ENCODE measurements at places on chromosomes 6 and 20.
A peak's percentile ranks its signal among the peaks of the same experiment; 100 is the strongest.

DNA sequence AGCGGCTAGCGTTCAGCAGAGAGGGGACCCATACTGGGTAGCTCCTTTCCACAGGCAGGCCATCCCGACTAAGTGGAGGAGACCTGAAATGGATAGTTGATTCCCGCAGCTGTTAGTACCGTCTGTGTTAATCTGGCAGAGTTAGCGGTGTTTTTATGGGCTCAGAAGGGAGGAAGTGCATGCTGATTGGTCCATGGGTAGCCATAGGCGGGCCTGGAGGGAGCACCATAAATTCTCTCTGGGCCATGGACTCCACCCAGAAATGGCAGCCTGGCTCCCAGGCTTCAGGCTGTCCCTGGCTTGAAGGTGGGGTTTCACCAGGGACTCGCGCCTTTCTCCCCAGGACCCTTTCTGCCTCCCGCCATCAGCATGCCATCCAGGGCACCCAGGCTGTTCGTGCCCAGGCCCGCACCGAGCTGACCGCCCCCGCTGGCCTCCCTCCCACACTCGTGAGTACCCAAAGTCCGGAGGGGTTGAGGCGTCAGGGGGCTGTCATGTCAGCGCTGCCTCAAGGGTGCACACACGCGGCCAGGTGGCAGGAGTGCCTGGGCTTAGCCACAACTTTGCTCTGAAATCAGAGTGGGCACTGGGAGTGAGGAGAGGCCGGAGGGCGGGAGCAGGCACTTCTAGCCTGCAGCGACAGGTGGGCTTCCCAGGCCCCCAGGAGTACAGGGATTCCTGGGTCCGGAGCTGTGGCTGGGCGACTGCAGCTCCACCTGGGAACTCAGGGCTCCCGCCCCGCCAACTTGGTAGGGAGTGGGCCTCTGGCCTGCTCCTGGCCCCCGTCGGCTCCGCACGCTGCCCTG is 694.3 kb upstream of the FLRT3 start:
- no peak for DNase-seq

GRCh38 chr6:27541212-27541932 is 68.5 kb upstream of the ZNF184 start:
- DNase-seq: no peak

DNA sequence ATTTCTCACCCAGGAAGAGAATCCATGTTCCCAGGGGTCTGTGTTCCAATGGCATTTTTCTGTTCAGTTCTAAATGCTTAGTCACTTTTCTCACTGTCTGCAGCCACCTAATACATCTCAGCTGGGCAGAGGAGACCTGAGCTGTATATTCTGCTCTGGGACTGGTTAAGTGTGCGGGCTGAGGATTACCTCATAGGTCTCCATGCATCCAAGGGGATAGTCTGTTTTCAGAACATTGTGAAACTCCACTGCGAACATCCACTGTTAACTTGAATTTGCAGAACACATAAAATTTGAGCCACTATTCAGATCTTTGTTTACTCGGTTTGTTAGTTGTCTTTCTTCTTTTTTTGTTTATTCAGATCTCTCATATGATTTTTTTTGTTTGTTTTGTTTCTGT is 947.1 kb downstream of the TFAP2A start:
- DNase-seq: no peak

DNA sequence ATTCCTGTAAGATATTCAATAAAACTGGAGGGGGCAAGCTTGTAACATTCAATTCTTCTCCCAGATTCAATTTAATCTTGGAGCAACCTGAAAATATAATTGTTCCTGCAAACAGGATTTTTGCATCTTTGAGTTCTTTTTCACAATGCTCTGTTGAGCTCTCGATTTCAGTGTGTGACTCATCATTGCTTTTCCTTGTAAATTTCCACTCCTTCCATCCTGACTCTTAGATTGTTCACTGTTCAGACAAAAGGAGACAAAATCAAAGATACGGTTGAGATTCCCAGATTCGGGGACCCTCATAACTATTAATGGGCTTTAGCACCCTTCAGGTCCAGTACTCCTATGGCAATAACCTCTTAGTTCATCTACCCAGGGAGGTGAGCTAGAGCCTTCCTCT is 571.9 kb upstream of the CHD6 start:
- no peak for DNase-seq

GRCh38 chr6:159487636-159488035 is 205.4 kb downstream of the SOD2 start:
- no peak for DNase-seq

DNA sequence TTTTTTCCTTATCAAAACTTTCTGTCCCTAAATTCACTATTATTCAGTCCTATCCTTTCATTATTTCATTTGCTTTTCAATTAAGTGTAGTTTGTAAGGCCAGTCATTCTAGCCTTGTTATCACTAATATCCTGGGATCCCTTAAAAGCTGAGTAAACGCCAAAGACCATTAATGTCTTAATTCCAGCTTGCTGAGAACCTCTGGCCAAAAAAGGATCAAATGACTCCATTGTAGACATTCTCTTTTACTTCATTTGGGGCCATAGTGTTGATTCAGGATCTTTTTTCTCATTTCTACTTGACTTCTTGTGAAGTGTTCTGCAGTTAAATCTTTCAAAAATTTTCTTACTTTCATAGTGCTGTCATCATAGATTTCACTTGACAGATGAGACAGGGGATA is 379.7 kb downstream of the LAMA2 start:
- no peak for DNase-seq

- DNase-seq: no peak
These were observed 20.3 kb downstream of the POFUT1 start for GRCh38 chr20:32227744-32228688.

- no peak for DNase-seq
These were observed 285.0 kb downstream of the KHDC1L start for GRCh38 chr6:72940265-72940664.

GRCh38 chr6:72783035-72783434 is 161.2 kb downstream of the KCNQ5 start:
- DNase-seq: no peak

- DNase-seq: no peak
These were observed 7.2 kb downstream of the MMS22L start for GRCh38 chr6:97275804-97276203.

- peak; percentile 22 for DNase-seq
These were observed 8.7 kb downstream of the TRIM38 start for GRCh38 chr6:25971187-25971821.

DNA sequence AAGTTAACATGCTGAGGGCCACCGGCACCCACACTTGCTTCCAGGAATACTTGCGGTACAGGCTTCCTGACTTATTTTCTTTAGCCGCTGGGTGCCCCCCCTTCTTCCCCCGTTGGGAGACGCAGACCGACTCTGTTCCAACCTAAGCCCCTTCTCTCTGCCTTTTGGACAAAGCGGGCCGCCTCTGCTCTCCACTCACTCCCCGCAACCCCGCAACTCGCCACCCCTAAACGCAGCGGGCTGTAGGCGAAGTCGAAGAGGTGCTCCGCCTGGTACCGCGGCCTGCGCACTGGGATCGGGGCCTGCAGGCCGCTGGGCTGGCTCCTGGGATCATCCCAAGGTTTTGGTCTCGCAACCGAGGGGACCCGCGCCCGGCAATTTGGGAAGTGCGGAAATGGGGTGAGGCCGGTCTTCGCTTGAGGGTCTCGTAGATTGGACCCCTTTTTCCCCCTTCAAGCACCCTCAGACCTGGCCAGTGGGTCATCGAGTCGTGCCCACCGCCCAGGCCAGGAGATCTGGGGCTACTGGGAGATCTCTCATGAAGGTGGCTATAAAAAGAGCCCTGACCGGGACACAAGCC is 4.7 kb upstream of the FOXF2 start:
- no peak for DNase-seq

- no peak for DNase-seq
These were observed 574.9 kb downstream of the HTR1B start for GRCh38 chr6:76888351-76888750.
